ENCODE measurements at places on chromosomes 6 and 20. TPM values are rescaled to one million over a fixed set of nuclear protein-coding genes. Genes with fewer than 3 reads are reported as not detected.

DNA sequence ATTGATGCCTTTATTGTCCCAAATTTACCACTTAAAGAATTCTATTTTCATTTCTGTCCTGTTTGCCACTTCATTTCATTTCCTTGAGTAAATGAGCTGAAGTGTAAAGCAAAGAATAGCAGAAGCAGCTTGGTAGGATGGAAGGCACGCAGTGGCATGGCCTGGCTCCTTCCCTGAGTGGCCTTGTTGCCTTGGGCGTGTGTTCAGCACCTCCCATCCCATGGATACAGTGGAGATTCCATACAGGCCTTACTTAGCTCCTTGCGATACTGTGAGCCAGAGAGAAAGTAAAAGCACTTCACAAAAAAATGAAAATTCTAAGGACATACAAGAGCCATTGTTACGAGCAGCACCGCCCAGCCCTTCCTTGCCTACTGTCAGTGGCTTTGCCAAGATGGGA is 39.6 kb downstream of the ALDH5A1 start:
- no peak for DNase-seq
- H3K4me1 ChIP-seq: no peaks in the 10 kb centered on the region
- no peak overlapping the region for H3K27ac ChIP-seq
- no peak overlapping the region for H3K4me3 ChIP-seq
- H3K36me3 ChIP-seq: no peaks in the 10 kb centered on the region
- H3K27me3 ChIP-seq: no peaks in the 10 kb centered on the region

- no peaks in the 10 kb centered on the region for H3K4me1 ChIP-seq
- no peak for DNase-seq
- no peak overlapping the region for H3K4me3 ChIP-seq
- H3K36me3 ChIP-seq: no peaks in the 10 kb centered on the region
These were observed 473.0 kb upstream of the SPTLC3 start for GRCh38 chr20:12535770-12536169.

- H3K4me1 ChIP-seq: peaks cover 22% of the 10 kb centered on the region
- no peak overlapping the region for H3K4me3 ChIP-seq
- no peak for DNase-seq
- H3K36me3 ChIP-seq: peaks cover 30% of the 10 kb centered on the region
- H3K27me3 ChIP-seq: peaks cover 95% of the 10 kb centered on the region
These were observed 3.5 kb upstream of the TFAP2A start for GRCh38 chr6:10418361-10418861.

- DNase-seq: no peak
- no peak overlapping the region for H3K27ac ChIP-seq
- H3K36me3 ChIP-seq: peaks cover 29% of the 10 kb centered on the region
These were observed 112.3 kb upstream of the PRSS16 start for GRCh38 chr6:27135087-27135657.

The POFUT1 gene
- total RNA-seq: 21.5 TPM

- no peak for DNase-seq
- no peaks in the 10 kb centered on the region for H3K36me3 ChIP-seq
- no peak overlapping the region for H3K27ac ChIP-seq
- H3K27me3 ChIP-seq: peaks cover 7% of the 10 kb centered on the region
- H3K4me1 ChIP-seq: no peaks in the 10 kb centered on the region
These were observed 90.2 kb upstream of the SULF2 start for GRCh38 chr20:47875297-47876025.

DNA sequence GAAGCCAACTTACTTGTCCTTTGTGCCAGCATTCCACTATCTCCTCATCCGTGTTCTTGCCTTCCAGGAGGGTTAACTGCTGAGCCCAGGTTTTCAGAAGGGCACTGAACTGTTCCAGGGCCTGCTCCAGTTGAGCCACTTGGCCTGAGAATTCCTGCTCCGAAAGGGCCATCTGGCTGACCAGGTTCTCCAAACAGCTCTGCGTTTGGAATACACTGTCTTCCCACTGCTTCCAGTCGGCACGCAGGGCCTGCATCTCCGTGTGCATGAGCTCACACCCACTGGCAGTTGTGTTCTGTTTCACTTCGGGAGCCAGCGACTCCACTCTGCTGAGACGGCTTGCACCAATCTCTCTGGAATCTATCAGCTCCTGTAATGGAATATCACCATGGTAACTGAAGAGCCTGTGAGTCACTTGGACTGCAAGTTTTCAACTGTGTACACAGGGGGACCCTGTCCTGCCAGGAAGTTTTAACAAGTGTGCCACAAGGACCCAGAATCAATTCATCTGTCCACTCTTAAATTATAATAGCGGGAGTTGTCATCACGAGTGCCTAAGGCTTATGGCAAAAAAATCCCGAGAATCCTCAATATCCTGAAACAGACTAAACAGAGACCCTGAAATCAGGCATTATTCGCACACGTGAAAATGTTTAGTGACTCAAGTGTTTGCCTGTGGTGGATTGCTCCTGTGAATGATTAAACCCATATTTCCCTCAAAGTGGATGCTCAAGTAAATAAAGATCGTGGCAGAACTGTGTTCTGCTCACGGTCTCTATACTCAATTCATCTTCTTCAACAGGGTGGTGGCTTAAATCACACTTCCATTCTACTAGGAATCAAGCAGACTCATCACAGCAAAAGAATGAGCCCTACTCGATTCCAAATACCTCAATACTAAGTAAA is 255.9 kb downstream of the SYNE1 start:
- H3K4me3 ChIP-seq: no peak overlapping the region
- peaks cover 11% of the 10 kb centered on the region for H3K27me3 ChIP-seq
- H3K36me3 ChIP-seq: no peaks in the 10 kb centered on the region
- no peaks in the 10 kb centered on the region for H3K4me1 ChIP-seq

GRCh38 chr6:53119772-53120409 is 28.8 kb downstream of the GCM1 start:
- peaks cover 5% of the 10 kb centered on the region for H3K27me3 ChIP-seq
- no peaks in the 10 kb centered on the region for H3K36me3 ChIP-seq
- H3K4me3 ChIP-seq: no peak overlapping the region
- no peaks in the 10 kb centered on the region for H3K4me1 ChIP-seq

DNA sequence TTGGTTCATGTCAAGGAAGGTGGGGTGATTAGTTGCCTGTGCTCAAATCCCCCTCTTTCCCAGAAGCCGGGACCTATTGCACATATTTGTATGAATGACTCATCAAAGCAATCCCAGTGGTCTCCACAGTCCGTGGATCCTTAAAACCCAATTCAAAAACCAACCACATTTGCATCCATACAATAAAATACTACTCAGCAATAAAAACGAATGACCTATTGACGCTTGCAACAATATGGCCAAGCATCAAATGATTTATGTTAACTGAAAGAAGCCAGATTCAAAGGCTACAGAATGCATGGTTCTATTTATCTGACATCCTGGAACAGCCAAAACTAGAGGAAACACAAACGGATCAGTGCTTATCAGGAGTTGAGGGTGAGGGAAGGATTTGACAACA is 275.4 kb downstream of the PTPRT start:
- no peaks in the 10 kb centered on the region for H3K4me1 ChIP-seq
- no peak for DNase-seq

GRCh38 chr20:21521596-21522480 is 8.0 kb upstream of the NKX2-2 start:
- H3K36me3 ChIP-seq: peaks cover 6% of the 10 kb centered on the region
- peaks cover 87% of the 10 kb centered on the region for H3K27me3 ChIP-seq
- DNase-seq: no peak
- H3K27ac ChIP-seq: no peak overlapping the region
- H3K4me1 ChIP-seq: peaks cover 11% of the 10 kb centered on the region
- H3K4me3 ChIP-seq: no peak overlapping the region

GRCh38 chr6:77228279-77228678 is 235.0 kb downstream of the HTR1B start:
- no peak overlapping the region for H3K27ac ChIP-seq
- DNase-seq: no peak
- no peaks in the 10 kb centered on the region for H3K27me3 ChIP-seq
- no peaks in the 10 kb centered on the region for H3K36me3 ChIP-seq

DNA sequence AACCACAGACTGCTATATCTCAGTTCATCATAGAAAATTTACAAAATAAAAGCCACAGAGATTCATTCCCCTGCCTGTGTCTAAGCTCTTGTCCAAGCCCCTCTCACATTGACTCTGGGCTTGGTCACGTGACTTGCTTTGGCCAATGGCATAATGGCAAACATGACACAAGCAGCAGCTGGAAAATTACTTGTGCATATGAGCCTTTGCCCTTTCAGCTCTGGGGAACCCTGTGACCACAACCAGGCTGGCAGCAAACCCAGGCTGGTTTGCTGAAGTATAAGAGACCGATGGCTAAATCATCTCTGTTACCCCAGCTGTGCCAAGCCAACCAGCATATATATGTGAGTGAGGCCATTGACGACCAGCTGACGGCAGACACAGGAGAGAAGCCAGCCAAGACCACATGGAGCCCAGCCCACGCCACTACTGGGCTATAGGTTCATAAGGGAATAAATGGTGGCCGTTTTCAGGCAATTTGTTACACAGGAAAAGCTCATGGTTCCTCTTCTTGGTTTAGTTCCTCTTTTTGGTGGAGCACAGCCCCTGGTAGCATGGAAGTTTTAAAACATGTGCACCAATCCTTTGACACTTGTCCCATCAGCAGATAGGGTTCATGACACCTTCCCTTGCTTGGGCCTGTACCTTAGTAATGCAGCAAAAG is 31.8 kb upstream of the RSPO4 start:
- DNase-seq: no peak
- H3K27ac ChIP-seq: no peak overlapping the region
- no peaks in the 10 kb centered on the region for H3K4me1 ChIP-seq
- no peak overlapping the region for H3K4me3 ChIP-seq
- H3K36me3 ChIP-seq: no peaks in the 10 kb centered on the region

The NRSN1 gene
- not detected for total RNA-seq

GRCh38 chr6:113377362-113377942 is 479.7 kb upstream of the MARCKS start:
- no peak overlapping the region for H3K4me3 ChIP-seq
- no peak overlapping the region for H3K27ac ChIP-seq
- no peaks in the 10 kb centered on the region for H3K36me3 ChIP-seq
- H3K4me1 ChIP-seq: no peaks in the 10 kb centered on the region

The ABHD16B gene
- total RNA-seq: not detected

The EDEM2 gene
- total RNA-seq: 30.5 TPM

GRCh38 chr6:13445005-13445743 is 42.2 kb downstream of the GFOD1 start:
- H3K36me3 ChIP-seq: no peaks in the 10 kb centered on the region
- H3K27ac ChIP-seq: no peak overlapping the region
- no peak overlapping the region for H3K4me3 ChIP-seq
- DNase-seq: no peak
- no peaks in the 10 kb centered on the region for H3K27me3 ChIP-seq

- H3K27me3 ChIP-seq: peaks cover 5% of the 10 kb centered on the region
- H3K27ac ChIP-seq: no peak overlapping the region
- DNase-seq: peak; percentile 36
- no peaks in the 10 kb centered on the region for H3K36me3 ChIP-seq
- peaks cover 3% of the 10 kb centered on the region for H3K4me1 ChIP-seq
- no peak overlapping the region for H3K4me3 ChIP-seq
These were observed 10.4 kb upstream of the GCNT2 start for GRCh38 chr6:10510592-10511367.

The RAD21L1 gene
- total RNA-seq: not detected

The VNN1 gene
- not detected for total RNA-seq

- peaks cover 5% of the 10 kb centered on the region for H3K36me3 ChIP-seq
- H3K4me1 ChIP-seq: peaks cover 63% of the 10 kb centered on the region
- peak overlapping the region; percentile 82 for H3K27ac ChIP-seq
- peak overlapping the region; percentile 83 for H3K4me3 ChIP-seq
- peak; percentile 48 for DNase-seq
- no peaks in the 10 kb centered on the region for H3K27me3 ChIP-seq
These were observed 53.5 kb upstream of the BTN3A2 start for GRCh38 chr6:26311385-26312095.

GRCh38 chr6:56938649-56939191 is 16.2 kb upstream of the BEND6 start:
- no peaks in the 10 kb centered on the region for H3K36me3 ChIP-seq
- H3K4me1 ChIP-seq: no peaks in the 10 kb centered on the region
- peaks cover 2% of the 10 kb centered on the region for H3K27me3 ChIP-seq
- no peak overlapping the region for H3K4me3 ChIP-seq
- no peak overlapping the region for H3K27ac ChIP-seq
- no peak for DNase-seq

The SIRPA gene
- total RNA-seq: not detected

The DEFB129 gene
- total RNA-seq: not detected

Data from activated CD4-positive, alpha-beta memory T cell treated with anti-CD3 and anti-CD28 coated beads, Interleukin-2, amount 10 ng/mL, durations not matched to agents 7 days and 5 days (primary cell).